HS-27A (cell line): ENCODE measurements at places on chromosomes 11 and 22.
A peak's percentile ranks its signal among the peaks of the same experiment; 100 is the strongest.

DNA sequence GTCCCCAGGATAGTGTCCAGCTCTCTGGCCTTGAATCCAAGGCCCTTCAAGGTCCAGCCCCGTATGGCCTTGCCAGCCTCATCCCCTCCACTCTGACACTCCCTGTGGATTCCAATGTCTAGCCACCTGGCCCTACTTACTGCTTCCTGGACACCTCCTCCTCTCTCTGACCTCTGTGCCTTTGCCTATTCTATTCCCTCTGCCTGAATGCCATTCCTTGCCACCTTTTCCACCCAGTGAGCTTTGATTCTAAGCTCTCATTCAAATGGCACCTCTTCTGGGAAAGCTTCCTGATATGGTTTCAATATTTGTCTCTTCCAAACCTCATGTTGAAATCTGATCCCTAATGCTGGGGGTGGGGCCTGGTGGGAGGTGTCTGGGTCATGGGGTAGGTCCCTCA is 31.9 kb upstream of the TTLL12 start:
- no peak for DNase-seq

DNA sequence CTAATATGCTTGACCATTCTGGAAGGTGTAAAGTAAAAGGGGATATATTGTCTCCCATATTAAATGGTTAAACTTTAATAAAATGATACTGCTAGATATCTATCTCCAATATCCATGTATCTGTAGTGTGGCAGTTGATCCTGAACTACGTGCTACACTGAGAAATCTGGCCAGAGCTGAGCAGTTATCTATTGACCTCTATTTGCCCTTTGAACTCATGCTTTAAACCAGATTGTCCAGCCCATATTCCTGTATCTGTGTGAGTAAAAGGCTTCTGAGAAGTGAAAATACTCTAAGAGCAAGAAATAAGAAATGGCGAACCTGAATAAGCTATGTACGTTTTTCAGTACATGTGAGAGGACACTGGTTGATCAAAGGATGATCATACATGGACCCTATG is 39.0 kb upstream of the ANGPTL5 start:
- no peak for DNase-seq

DNA sequence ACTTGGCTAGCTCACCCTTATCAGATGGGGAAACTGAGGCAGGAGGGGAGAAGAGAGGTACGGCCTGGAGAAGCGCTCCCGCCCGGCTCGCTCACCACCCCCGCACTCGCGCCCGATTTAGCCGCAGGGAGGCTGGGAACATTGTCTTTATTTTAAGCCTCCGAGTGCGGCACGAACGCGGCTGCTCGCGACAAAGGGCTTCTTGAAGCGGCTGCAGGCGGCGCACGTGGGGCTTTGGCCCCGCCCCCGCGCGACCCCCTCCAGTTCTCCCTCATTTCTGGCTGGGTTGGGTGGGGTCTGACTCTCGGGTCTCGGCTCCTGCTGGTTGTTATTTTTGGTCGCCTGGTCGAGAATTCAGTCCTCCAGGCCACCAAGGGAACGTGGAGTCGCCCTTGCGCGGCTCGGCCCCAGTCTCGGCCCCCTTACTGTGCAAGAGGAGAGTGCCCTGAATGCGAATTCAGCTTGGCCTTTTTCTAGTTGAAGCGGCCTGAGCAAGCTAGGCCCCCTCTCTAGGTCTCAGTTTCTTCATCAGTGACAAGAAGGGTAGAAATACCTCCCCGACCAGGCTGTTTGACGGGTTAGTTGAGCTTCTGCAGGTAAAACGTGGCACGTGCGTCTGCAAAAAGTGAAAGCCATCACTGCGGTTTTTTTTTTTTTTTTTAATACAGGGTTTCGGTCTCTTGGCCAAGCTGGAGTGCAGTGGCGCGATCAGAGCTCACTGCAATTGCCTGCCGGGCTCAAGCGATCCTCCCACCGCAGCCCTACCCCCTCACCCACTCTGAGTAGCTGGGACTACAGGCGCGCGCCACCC is 2.6 kb upstream of the CHRM1 start:
- DNase-seq, result no peak

- no peak for DNase-seq
Observed at GRCh38 chr11:70348608-70349007, 49.7 kb upstream of the CTTN start.

- DNase-seq, result no peak
Observed at GRCh38 chr22:40853961-40854360, 2.5 kb downstream of the ST13 start.

DNA sequence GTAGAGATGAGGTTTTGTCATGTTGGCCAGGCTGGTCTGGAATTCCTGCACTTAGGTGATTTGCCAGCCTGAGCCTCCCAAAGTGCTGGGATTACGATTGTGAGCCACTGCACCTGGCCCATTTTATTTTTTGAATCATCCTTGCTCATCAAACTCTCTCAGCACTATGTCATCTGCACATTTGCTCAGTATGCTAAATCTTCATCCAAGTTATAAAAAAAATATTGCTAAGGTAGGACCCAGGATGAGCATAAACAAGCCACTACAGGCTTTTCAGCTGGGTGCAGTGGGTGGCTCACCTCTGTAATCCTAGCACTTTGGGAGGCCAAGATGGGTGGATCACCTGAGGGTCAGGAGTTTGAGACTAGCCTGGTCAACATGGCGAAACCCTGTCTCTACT is 510.1 kb upstream of the LARGE1 start:
- DNase-seq, result no peak

DNA sequence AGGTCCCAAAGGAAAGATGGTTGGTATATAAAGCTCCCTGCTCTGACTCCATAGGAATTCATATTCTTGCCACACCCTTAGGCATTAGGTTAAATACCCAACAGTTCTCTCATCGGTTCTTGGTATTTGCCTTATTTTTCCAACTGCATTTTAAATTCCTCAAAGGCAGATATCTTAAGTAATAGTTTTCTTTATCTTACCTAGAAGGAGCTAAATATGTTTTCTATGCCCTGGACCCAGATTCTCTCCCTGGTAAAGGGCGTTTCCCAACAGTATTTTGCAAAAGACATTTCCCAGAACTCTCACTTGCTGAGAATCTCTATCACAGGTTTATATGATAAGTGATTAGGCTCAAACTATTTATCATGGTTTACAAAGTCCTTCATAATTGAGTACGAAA is 158.6 kb upstream of the BDNF start:
- DNase-seq, result no peak

GRCh38 chr11:13784855-13785254 is 116.4 kb downstream of the FAR1 start:
- no peak for DNase-seq

DNA sequence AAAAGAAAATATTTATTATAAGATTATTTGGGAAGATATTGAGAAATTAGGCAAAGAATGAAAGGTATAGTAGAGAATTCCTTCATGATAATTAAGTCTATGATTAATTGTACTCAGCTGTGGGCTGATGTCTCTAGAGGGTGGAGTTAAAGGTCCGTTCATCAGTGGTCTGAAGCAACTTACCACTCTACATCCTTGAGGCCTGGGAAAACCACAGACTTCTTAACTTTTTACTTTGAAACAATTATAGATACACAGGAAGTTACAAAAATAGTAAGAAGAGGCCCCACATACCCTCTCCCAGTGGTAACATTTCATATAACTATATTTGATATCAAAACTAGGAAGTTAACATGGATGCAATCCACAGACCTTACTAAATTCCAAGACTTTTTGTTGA is 167.0 kb upstream of the NECTIN1 start:
- DNase-seq, result no peak

DNA sequence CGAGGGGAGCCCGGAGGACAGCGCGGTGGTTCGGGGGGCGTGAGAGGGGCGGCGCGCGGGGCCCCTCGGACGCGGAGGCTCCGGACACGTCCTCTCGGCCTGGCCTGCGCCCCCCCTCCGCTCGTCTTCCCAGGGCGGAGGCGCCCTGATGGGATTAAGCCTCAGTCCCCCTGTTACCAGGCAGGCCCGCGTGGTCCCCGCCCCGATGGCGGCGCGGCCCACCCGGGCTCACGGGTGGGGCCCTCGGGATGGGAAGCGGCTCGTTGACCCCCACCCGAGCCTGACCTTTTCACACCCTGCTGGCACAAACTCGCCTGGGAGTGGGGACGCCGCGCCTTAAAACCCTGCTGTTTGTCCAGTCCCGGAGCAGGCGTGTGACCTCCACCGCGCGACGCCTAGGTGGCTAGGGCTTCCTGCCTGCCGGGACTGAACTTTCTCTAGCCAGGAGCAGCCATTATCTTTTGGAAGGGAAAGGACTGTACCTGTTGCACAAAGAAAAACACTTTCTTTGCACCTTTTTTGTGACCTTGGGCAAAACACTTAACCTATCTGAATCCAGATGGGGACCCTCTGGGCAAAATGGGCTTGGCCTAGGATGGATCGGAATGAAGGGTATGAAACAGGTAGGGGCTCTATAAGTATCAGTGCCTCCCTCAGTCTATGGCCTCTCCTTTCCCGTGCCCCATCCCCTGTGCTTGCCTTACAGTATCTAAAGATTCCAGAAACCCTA is 1.0 kb downstream of the KIAA1671 start:
- DNase-seq, result no peak

GRCh38 chr11:63939397-63939891 is 642 bp downstream of the NAA40 start:
- no peak for DNase-seq

GRCh38 chr22:22771696-22772377 is 115.8 kb upstream of the IGLL5 start:
- DNase-seq, result no peak

GRCh38 chr11:134482865-134483264 is 70.8 kb upstream of the B3GAT1 start:
- no peak for DNase-seq

- DNase-seq, result no peak
Observed at GRCh38 chr11:130876931-130877915, 39.1 kb downstream of the SNX19 start.

DNA sequence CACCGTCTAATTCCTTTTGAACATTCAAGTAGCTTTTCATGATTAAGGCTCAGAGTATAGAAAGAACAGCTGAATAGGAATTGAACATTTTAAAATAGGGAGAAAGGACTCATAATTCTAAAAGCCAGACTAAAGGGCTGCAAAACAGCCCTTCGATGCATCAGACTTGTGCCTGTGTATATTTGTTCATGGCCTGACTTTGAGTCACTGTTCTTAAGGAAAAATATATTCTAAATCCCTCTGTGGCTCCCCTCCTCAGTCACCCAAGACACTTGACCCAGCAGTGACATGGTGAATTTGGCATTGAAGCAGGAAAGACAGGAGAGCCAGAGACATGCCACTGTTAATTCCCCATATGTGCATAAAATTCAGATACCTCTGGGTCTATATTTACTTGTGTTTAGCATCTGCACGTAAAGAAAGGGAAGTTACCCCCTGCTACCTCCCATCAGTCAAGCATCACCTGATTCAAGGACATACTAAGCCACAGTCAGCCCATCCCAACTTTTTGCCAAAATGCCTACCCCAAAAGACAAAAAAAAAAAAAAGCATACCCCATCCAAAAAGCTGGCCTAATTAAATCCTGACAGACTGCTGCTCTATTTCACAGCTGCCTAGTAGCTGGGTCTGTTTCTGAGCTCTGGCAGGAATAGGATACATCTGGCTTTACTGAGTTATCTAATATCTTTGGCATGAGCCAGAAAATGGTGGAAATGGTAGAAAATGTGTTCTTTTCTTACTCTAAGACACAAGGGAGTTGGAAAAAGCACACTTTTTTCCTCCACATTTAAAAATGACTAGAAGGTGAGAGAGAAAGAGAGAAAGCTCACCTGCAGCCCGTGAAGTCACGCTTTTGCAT is 93.5 kb downstream of the COMMD9 start:
- DNase-seq, result no peak

DNA sequence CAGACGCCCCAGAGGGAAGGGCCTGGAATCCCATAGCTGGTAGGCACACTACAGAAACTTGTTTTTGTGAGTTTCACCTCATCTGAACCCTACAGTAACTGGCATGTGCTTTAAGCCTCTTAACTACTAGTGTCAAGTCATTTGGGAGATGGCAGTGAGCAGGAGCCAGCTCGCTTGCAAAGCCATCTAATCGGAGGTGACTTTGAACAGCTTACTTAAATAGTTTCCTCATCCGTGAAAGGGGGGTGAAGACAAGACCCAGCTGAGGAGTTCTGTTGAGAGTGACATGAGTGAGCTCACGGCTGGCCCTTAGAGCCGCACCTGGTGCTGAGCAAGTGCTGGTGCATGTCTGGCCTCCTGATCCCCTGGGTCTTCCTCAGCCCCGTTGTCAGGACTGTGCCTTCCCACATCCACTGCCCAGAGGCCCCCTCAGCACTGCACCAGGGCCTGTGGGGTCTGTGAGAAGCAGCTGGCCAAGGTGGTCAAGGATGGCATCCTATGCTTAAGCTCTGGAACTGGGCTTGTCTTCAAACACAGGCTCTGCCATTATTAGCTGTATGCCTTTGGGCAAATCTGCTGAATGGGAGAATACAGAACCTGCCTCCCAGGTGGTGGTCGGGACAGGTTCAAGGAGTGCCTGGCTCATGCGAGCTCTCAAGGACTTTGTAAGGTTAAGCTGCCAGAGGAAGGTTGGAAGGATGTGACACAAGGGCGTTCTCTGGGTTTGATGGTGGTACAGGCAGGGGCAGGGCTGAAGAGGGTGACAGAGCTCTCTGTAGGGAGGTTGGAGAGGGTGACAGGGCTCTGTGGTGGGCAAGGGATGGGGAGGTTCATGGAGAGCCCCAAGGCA is 27.3 kb downstream of the INCENP start:
- no peak for DNase-seq

- no peak for DNase-seq
Observed at GRCh38 chr22:48973694-48974041, 854.0 kb downstream of the BRD1 start.

DNA sequence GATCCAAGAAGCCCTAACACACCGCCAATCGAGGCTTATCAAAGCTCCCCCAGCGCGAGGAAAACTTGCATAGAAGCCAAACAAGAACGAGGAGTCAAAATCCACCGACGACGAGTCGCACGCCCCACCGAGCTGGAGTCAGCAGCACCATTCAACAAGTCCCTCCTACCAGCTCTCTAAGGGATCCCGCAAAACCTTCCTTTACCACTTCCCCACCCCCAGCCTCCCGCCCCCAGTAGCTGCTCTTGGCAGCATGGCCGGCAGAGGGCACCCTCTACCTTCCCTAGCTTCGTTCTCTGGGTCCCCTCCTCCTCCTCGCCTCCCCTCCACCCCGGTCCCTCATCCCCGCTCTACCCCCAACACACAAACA is 1.4 kb downstream of the BDNF start:
- DNase-seq, result peak; percentile 88
